CD8-positive, alpha-beta memory T cell (primary cell): ENCODE measurements at places on chromosomes 7 and 10. TPM values are rescaled to one million over a fixed set of nuclear protein-coding genes. Genes with fewer than 3 reads are reported as not detected.

OR2A1 gene
- total RNA-seq, result not detected

SHOC2 gene
- total RNA-seq, result 63.1 TPM

GHRHR gene
- not detected for total RNA-seq

AGR2 gene
- total RNA-seq, result not detected

ASIC3 gene
- total RNA-seq, result 3.6 TPM

MLXIPL gene
- not detected for total RNA-seq

ENTPD1 gene
- 7.1 TPM for total RNA-seq

GRCh38 chr10:12435348-12435747, 86.0 kb downstream of the CAMK1D start:
- DNase-seq, result no peak

DNA sequence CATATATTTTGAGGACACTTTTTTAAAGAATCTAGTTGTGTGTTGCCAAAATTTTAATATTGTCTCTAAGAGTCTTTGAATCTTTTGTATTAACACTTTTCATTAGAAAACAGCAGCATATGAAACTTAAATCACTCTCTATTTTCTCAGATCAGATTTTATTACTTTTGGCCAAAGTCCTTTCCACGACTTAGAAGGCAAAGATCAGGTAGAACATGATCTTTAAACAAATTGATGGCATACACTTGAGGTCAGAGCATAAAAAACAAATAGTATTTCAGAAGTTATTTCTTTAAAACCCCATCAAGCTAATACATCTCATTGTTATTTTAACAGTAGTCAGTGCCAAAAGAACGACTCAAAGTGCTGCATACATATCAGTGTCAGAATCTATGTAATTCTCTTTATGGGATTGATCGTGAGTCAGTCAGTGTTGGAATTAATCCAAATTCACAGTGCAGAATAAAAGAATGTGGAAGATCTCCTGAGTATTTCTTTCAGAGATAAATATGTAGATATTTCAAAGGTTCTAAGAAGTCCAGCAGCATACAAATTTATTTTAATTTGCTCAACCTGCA, 9.6 kb upstream of the AGMO start:
- no peak for DNase-seq

- no peak for DNase-seq
Observed at GRCh38 chr7:96388620-96389383, 66.9 kb upstream of the SLC25A13 start.

- no peak for DNase-seq
Observed at GRCh38 chr10:93995598-93996271, 2.0 kb downstream of the PLCE1 start.

- no peak for DNase-seq
Observed at GRCh38 chr10:127736915-127737562, at the start of gene FOXI2. TSS of gene FOXI2 (plus strand) at chr10:127737185. CDS start at chr10:127737274, 89 bp downstream.

DNA sequence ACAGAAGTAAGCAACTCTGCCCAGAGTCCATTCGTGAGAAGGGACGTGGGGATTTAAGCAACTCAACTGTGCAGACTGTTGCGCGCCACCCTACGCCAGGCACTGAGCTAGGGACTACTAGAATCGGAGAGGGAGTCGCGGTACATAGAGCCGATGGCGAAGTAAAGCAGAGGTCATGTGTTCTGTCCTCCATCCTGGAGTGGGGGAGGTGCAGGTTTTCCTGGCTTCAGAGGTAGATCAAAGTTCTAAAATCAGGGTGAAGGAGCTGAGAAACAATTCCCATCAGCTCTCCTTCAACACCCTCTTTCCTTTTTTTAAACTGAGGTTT, 23.2 kb downstream of the SLC35G1 start:
- no peak for DNase-seq

DNA sequence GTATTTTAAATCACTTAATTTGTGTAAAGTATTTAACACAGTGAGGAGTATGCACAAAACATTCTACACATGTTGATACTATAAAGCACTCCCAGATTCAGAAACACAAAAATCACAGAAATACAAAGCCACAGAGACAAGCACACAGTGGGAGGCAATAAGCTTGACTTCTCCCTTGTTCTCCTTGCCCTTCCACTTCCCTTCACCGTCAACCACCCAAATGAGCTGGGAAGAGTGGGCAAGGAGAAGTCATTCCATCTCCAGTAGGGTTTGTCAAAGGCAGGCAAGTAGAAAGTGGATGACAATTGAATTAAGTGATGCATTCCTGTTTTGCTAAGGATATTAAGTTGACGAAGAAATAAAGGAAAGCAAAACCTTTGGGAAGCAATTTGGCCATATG, 4.2 kb upstream of the TMEM139 start:
- no peak for DNase-seq

GRCh38 chr10:72887043-72887442, 6.5 kb upstream of the OIT3 start:
- DNase-seq, result no peak

- DNase-seq, result no peak
Observed at GRCh38 chr7:133675510-133676218, 422.8 kb downstream of the EXOC4 start.

DNA sequence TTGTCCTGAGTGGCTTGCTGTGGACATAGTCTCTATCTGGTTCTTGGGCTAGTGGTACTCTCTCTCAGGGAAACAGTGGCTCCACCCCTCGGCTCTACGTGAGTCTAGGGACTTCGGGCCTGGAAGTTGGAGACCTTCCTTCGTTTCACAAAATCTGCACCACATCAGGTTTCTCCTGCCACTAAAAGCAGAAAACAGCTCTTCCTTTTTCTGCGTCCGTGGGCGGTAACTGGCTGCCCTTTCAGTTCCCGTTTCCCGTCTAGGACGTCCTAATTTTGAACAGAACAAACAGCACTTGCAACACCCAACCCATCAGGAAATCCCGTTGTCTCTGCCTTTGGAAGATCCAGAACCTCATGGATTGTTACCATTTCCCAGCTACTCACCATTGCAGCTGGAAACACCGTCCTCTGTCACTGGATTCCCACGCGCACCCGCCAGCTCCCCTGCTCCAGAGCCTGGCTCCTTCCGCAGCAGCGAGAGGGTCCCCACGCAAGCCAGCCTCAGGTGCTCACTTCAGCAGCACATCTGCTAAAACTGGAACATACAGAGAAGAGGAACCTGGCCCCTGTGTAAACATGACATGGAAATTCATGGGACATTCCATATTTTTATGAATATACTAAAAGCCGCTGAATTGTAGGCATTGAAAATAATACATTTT, 311.4 kb upstream of the AKR1E2 start:
- DNase-seq, result no peak

DNA sequence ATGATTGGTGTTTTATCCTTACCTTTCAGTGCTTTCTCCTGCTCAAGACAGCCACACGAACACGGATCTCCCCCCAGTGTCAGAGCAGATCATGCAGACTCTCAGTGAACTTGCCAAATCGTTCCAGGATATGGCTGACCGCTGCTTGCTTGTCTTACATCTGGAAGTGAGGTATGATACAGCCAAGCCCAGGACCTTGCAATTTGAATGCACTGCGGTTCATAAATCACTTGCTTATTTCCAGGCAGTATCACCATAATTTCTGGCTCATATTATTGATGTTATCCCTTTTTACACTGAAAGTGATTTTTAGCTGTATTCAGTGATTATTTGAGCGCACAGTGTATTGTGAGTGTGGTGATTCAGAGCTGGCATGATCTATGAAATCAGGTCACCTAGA, 129.7 kb upstream of the LRGUK start:
- DNase-seq, result no peak

DNA sequence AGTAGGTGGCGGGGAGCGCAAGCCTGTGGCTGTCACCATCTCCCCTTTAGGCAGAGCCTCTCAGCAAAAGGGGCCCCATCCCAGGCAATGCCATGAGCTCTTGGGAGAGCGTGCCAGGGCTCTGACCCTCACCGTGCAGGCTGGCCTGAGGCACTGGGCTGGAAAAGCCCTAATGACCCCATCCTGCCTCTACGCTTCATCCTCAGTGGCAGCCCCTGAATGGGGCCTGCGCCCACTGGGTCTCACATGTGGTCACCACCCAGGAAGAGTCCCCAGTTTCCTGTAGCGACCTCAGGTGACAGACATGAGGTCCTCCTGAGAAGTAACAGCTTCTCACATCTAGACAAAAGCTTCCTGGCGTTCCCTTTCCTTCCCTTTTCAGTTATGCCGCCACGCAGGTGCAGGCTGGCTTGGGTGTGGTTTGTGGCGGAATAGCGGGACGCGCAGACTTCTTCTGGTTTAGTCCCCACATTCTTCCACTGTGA, 59.2 kb downstream of the CLEC2L start:
- no peak for DNase-seq

GRCh38 chr7:98908585-98908984, 30.3 kb downstream of the TRRAP start:
- DNase-seq, result no peak

- no peak for DNase-seq
Observed at GRCh38 chr7:157831143-157831905, 494.5 kb downstream of the DNAJB6 start.

DNA sequence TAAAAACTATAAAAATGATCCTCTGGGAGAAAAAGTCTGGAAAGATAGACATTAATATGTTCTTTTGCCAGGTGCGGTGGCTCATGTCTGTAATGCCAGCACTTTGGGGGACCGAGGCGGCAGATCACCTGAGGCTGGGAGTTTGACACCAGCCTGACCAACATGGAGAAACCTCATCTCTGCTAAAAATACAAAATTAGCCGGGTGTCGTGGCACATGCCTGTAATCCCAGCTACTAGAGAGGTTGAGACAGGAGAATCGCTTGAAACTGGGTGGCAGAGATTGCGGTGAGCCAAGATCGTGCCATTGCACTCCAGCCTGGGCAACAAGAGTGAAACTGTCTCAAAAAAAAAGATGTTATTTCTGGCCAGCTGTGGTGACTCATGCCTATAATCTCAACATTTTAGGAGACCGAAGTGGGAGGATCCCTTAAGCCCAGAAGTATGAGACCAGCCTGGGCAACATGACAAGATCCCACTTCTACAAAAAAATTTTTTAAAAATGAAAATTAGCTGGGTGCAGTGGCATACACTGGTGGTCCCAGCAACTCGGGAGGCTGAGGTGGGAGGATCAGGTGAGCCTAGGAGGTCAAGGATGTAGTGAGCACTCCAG, 101.9 kb upstream of the LRRN3 start:
- no peak for DNase-seq

GRCh38 chr10:99382176-99382575, 48.2 kb downstream of the GOT1 start:
- no peak for DNase-seq

- DNase-seq, result no peak
Observed at GRCh38 chr10:100894033-100894432, 18.7 kb upstream of the SLF2 start.

DNA sequence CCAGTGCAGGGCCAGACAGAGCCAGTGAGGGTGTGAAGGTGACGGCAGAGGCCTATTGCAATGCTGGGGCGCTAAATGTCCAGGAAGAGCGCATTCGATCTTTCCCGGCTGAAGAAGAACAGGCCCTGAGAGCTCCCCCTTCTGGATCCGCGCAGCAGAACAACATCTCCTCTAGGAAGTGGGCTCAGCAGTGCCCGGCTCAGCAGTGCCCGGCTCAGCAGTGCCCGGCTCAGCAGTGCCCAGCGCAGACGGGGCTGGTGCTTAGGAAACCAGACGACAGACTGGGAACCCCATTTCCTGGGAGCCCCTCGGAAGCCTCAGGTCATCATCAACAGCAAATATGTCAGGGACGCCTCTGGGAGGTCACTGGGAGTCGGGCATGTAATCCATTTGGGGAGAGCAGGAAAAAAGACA, 4.7 kb upstream of the NOS3 start:
- no peak for DNase-seq

- peak; percentile 15 for DNase-seq
Observed at GRCh38 chr7:100875356-100875751, 451 bp downstream of the SRRT start.

- no peak for DNase-seq
Observed at GRCh38 chr10:70672165-70673042, at the start of gene ADAMTS14. TSS of gene ADAMTS14 (plus strand) at chr10:70672506. CDS start at chr10:70672803, 297 bp downstream.

DNA sequence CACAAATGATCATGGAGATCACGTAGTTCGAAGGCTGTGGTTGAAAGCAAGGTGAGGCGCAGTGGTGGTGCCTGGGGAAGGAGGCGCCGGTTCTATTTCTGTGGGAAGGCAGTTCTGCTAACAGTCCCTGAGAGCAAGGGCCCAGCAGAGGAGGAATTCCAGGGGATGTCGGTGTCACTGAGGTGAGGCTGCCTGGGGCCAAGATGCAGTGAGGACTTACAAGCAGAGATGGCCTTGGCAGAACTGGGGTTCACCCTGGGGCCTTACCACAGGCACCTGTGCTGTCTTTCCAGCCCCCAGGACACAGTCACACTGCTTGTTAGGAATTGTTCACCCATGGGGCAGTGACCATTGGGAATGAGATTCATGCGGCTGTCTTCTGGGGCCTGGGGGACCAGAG, 26.7 kb downstream of the GBX1 start:
- DNase-seq, result no peak

GRCh38 chr7:95874541-95875265, 102.3 kb downstream of the DYNC1I1 start:
- no peak for DNase-seq
